ENCODE measurements at places on chromosomes 5 and 9.

- DNase-seq: no peak
Observed at GRCh38 chr9:27280860-27281259, 16.1 kb downstream of the EQTN start.

GRCh38 chr9:68493958-68494577 lies 46.6 kb downstream of the TMEM252 start:
- DNase-seq: no peak

GRCh38 chr5:65355301-65355700 lies 126.4 kb downstream of the ADAMTS6 start:
- DNase-seq: no peak

GRCh38 chr5:96655506-96655905 lies 6.7 kb upstream of the CAST start:
- no peak for DNase-seq

GRCh38 chr9:119126040-119126439 lies 243.2 kb downstream of the BRINP1 start:
- no peak for DNase-seq

- DNase-seq: no peak
Observed at GRCh38 chr9:120915854-120916470, 10.6 kb downstream of the TRAF1 start.

DNA sequence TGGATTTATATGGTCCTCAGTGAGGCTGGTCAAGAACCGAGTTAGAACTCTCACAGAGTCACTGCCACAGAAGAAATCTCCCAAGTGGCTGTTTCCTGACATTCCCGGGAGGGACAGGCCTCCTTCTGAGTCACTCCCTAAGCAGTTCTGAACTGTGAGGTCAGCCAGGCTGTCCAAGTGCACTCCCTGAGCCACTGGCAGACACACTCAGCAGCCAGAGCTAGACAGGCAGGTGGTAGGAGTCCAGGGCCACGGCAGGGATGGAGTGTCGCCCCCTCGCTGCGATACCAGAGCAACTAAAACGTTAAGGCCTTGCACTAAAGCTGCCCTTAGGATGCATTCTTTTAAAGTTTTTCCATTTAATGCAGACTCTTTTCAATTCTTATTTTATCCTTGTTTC lies 3.4 kb downstream of the IL4 start:
- DNase-seq: no peak

DNA sequence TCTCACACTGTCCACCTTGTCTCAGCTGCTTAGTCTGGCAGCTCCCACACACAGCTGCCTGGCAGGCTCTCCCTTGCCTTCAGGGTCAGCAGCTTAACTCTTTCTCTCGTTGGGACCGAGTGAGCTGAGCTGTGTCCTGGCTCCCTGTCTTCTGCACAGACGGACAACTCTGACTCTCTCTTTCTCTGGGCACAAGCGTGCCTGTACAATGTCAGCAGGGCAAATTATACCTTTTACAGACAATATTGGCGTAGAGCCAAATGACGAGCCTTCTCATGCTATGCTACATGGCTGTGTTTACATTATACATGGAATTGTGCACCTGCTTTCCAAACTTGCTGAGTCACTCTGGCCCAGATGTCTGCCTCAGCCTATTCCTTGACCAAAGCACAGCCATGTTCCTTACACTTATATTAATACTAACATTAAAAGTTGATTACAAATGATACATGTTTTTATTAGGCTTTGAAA lies 188.6 kb downstream of the CYLC2 start:
- DNase-seq: no peak

DNA sequence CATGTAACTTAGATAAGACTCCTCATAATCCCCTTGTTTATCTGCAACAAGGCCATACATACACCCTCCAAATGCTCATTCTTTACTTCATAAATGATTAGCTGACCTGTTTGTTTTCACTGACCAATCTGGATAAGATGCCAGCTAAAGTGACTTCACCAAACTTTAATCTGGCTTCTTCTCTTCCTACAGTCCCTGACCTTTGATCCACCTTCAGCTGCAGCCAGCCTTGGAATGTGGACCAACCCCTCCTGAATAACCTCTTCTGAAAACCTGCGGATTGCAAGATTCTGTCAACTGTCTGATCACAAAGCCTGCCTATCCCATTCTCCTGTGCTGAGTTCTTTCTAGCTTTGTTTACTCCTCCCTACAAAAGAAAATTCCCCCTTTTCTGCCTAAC lies 476.8 kb downstream of the LRRC70 start:
- DNase-seq: no peak

DNA sequence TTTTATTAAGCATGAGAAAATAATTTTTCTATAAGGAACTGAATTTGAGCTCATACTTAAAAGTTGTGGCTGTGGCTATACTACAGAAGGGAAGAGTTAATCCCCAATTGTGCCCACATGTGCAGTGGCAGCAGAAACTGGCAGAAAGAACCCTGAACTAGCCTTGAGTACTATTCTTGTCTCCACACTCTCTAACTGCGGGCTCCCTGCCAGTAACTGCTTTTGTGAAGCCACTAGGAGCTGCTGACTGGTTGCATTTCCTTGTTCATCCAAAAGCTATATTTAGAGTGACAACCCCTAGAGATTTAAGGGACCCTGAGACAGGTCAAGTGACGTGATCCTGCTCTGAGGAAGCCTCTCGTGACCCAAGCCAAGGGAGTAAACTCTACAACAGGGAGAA lies 238.6 kb downstream of the ELAVL2 start:
- no peak for DNase-seq

GRCh38 chr9:121200356-121200755 lies 1.3 kb downstream of the RAB14 start:
- DNase-seq: no peak

DNA sequence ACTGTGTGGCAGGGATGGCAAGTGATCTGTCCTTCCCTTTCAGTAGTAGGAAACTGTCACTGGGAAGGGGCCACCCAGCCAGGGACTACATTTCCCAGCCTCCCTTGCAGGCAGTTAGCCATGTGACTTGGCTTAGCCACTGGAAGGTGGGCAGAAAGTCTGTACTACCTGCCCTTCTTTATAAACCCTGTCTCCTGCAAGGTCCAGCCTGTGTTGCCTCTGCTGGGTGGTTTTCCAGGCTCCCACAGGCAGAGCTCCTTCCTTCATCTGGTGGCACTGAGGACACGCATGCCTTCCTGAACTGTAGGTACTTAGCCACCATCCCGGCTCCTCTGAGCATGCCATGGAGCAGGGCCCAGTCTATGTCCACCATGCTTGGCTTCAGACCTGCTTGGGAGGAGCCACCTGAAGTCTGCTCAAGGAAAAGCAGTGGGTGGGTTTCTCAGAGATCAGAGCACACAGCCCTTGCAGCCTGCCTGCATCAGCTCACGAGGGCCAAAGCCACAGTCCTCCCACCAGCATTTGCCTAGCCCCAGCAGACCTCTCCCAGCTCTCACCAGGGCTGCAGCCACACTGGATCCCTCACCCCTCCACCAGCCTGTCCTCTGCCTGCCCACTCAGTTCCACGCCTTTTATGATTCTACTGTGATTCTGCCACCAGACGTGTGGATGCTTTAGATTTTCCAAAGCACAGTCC lies 16.7 kb upstream of the SLC25A51 start:
- no peak for DNase-seq

DNA sequence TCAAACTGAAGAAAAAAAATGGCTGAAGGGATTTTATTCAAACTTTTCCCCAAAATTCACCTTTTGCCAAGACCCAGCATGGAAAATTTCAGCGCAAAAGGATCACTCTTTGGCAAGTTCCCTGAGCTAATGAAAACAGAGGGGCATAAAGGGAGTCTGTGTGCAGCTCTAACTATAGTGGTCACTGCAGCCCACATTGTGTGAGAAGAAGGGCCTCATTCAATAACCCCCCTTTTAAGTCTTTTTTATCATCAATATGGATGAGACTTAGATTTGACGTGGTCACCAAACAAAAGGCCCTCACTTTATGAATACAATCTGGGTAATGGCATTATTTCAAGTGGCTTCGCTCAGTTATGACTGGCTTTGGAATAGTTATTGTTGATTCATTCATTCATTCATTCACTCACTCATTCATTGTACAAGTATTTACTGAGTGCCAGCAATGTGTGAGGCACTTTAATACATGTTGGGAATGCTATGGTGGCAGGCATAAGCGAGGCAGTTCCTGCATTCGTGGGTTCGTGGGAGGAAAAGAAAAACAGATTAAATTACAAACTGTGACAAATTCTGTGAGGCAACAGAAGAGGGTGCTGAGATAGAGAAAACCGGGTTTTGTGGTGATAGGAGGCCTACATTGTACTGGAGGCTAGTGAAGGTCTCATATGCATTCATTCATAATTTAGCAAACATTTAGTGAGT lies 145.7 kb upstream of the KLF4 start:
- DNase-seq: no peak

GRCh38 chr9:76845254-76845653 lies 60.7 kb downstream of the PRUNE2 start:
- DNase-seq: no peak

DNA sequence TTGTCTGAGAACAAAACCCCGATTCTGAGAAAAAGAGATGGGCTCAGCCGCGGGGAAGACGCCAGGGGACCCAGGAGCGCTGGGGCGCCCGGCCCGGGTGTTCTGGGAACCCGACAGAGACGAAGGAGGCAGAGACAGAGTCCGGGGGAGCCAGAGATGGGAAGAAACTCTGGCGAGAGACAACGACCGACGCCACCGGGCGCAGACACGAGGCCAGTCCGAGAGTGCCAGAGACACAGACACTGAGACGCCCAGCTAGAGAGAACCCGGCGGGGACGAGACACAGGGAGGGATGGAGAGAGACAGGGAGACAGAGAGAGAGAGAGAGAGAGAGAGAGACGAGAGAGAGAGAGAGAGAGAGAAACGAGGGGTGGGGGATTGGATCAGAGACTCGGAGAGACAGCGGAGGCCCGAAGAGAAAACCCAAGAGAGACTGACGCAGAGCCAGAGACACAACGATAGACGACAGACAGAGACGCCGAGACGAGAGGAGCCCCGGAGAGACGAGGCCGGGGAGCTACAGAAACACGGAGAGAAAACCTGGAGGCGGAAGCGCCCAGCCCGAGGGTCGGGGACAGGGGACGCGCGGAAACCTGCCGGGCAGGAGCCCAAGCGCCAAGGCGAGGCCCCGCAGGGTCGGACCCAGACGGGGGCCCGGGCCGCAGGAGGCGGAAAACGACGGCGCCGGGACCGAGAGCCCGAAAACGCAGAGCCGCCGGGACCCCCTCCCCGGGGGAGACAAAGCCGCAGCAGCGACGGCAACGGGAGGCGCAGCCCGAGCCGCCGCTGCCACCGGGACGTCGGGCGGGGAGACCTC lies 3.3 kb downstream of the NR5A1 start:
- DNase-seq: no peak

GRCh38 chr9:21995666-21996398 lies 1.2 kb downstream of the CDKN2B-AS1 start:
- peak; percentile 18 for DNase-seq

- DNase-seq: no peak
Observed at GRCh38 chr9:127971357-127972235, 9.2 kb downstream of the EEIG1 start.

DNA sequence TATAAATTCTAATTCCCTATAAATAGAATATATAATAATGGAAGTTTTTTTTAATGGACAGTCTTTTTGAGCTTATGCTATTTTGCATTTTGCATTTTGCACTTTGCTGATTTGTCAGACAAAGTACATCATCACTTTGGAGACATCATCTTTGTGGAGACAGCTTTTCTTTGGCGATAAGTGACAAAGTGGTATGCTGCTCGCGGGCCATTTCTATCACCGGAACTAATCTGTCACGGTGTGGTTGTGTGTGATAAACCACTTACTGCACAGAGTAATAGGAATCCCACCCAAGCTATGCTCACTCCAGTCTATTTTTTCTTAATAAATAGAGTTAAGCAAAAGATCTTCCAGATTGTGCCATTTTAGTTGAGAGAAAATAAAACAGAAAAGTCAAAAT lies 133.1 kb downstream of the MACIR start:
- no peak for DNase-seq

GRCh38 chr5:37520811-37521210 lies 141.7 kb downstream of the WDR70 start:
- no peak for DNase-seq

DNA sequence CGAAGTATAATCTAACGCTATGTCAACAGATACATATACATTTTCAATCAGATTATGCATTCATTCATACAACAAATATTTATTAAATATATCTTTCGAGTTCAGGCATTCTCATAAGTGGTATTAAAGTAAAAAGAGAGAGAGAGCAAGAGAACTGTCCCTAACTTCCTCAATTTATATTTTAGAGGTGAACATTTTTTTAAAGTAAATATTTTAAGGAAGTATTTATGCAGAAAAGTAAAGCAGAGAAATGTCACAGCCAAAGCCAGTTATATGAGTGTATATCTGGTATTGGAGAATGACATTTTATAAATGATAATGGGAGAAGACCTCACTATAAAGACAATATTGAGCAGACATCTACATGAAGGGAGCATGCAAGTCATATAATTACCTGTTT lies 667.3 kb upstream of the CDH9 start:
- DNase-seq: no peak

- DNase-seq: no peak
Observed at GRCh38 chr5:67515762-67516161, 319.2 kb upstream of the CD180 start.

GRCh38 chr9:136133191-136133958 lies 14.7 kb upstream of the TMEM250 start:
- DNase-seq: no peak

- DNase-seq: peak; percentile 17
Observed at GRCh38 chr9:93898502-93899426, 56.4 kb downstream of the BARX1 start.

- no peak for DNase-seq
Observed at GRCh38 chr9:134559013-134559412, 82.6 kb upstream of the COL5A1 start.

- DNase-seq: no peak
Observed at GRCh38 chr5:142012186-142012785, 541 bp downstream of the GNPDA1 start.

DNA sequence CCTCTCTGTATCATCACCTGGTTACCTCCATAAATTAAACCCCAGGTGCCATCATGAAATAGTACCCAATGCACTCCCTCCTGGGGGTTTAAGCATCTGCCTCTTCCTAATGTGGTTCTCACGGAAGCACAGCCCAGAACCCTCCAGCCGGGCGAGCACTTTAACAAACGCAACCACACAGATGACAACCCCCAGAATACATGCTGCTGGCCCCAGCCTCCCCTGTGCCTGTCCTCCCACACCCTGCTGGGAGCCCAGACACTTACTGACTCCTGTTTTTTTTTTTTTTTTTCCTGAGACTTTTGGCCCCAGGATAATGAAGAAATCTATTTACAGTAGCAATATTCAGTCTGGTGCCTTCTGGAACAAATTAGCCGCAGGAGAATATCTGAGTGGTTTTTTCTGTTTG lies 50.0 kb upstream of the COL5A1 start:
- DNase-seq: no peak
